ENCODE measurements at places on chromosomes 3 and 15. TPM values are rescaled to one million over a fixed set of nuclear protein-coding genes. Genes with fewer than 3 reads are reported as not detected.

- ATAC-seq: no peak
Observed at GRCh38 chr3:77329116-77329515, 289.2 kb downstream of the ROBO2 start.

DNA sequence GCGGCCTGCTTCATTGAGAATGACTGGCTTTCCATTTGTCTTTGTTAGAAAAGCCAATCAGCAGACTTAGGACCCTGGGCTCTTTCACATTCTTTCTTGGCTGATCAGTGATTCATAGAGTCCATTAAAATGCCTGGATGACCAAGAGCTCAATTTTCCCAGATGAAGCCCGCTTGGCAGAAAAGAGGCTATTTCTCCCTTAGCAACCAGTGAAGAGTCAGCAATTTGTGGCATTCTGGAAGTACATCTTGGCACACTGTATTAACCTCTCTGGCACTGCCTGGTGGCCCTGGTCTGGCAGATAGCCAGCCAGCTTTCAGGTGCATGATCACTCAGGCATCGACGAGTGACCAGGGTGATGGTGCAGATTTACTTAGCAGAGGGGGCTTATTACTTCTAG lies 145.7 kb upstream of the PLAAT1 start:
- ATAC-seq: no peak

DNA sequence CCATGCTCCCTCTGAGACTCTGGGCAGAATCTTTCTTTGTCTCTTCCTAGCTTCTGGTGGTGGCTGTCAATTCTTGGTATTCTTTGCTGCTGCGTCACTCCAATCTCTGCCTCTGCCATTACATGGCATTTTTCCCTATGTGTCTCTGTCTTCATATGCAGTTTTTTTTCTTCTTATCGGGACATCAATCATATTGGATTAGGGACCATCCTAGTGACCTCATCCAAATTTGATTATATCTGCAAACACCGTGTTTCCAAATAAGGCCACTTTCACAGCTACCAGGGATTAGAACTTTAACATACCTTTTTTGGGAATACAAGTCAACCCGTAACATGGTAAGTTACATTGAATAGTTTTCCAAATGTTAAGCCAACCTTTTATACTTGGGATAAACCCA lies 358.2 kb upstream of the FRG2C start:
- no peak for ATAC-seq

- no peak for ATAC-seq
Observed at GRCh38 chr3:19485267-19485666, 337.0 kb downstream of the KCNH8 start.

Gene CLRN1
- total RNA-seq: not detected

Gene ATR
- 42.6 TPM for total RNA-seq

DNA sequence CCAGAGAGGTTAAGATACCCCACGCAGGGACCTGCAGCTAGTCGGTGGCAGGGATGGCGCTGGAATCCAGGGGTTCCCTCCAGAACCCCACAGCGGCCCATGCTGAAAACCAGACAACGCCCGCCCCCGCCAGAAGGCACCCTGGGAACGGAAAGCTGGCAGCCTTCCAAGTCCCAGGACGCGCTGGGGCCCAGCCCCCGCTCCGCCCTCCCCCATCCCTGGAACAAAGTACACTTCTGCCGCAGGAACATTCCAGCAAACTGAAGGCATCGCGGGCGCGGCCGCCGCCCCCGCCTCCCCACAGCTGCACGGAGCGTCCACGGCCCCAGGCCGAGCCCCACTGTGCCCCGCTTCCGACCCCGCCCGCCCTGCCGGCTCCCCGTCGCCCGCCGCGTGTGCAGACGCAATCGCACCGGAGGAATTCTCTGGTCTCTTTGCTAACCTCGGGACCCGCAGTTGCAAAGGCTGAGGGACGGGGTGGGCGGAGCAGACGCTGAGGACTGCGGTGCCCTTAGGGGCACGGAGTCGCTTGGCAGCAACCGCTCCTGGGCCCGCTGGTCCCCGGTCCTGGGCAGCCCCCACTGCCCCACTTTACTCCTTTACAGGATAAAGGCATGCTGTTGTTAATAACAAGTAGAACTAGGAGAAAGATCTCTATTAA lies 44.8 kb upstream of the RNU6-1 start:
- peak; percentile 72 for ATAC-seq

DNA sequence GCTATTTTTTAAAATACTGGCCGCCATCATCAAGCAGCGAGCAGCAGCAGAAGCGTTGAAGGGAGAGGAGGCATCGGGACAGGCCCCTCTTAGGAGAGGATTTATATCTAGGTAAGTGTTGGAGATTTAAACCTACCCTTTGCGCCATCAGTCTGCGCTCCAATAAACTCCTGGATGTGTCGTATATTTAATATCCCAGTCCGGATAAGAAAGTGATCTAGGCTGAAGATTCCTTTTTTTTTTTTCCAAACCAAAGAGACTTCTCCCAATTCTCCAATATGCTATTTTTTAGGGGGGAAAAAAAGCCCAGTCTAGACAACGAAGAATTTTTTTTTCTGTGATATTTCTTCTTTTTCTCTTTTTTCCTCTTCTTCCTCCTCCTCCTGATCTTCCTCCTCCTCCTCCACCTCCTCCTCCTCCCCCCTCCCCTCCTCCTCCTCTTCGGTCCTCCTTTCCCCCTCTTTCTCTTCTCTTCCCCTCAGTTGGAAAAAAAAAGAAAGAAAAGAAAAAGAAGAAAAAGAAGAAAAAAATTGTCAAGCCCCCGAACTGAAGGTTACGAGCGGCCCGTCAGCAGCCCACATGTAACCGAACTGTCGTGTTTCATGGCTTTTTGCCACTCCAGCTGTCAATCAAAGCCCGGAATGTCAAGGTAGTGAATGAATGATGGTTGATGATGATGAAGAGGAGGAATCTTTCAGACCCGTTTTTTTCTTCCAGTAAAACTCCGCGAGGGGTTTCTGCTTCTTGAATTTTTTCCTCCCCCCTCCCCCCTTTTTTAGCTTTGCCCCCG lies 835 bp downstream of the MEIS2 start:
- ATAC-seq: no peak

DNA sequence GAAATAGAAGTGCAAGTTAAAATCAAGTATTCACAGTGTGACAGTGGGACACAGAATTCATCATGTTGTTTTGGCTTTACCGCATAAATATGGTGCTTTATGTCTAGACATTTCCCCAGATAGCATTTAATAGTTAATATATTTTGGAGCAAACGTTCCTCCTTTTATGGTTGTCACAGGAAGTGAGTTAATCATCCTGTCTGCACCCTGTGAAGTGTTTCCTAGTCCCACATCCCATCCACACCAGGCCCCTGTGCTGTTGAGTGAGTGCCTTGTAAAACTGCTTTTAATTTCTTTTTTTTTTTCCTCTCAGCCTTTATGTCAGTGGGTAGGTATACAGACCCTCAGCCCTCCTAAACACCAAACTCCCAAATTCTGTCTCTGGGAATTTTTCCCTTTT lies 393.7 kb downstream of the FEZF2 start:
- no peak for ATAC-seq

- ATAC-seq: peak; percentile 43
Observed at GRCh38 chr15:40743485-40743901, 11.6 kb downstream of the RMDN3 start.

GRCh38 chr3:23760325-23760724 lies 45.4 kb upstream of the UBE2E1 start:
- no peak for ATAC-seq

DNA sequence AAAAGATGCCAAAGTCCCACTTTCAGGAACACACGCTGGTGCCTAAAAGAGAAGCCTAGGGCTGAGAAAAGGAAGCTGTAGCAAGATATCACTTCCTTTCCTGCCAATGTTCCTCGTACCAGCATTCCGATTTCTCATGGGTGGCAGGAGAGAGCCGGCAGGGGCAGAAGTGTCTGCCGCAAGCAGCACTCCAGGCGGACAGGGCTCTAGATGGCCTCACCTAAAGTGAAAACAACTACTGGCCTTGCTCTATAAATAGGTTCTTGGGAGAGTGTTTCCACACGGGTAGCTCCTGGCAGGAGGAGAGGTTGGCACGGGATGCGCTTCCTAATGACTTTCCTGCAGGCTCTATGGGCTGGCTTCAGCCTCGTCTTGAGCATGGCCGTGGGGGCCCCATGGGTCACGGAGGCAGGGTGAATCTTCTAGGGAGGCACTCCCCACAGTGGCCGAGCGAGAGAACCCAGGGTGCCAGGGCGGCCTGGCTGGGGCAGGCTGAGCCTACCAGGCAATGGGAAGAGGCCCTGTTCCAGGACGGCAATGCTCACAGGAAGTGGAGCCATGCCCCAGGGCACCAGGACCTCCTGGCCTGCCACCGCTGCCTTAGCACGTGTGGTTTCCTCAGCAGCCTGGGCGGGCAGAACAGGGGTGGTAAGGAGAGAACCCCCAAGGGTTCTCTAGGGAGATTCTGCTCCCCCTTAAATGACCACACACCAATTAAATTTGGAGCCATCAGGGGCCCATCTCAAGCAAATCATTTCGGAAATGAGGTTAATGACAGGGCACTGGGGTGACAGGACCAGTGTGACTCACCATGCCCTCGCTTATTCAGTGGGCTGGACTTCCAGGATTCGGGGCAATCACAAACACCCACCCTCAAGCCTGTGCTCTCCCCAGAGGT lies 14.6 kb upstream of the DUSP7 start:
- peak; percentile 44 for ATAC-seq

Gene HIGD2B
- 0.32 TPM for total RNA-seq

DNA sequence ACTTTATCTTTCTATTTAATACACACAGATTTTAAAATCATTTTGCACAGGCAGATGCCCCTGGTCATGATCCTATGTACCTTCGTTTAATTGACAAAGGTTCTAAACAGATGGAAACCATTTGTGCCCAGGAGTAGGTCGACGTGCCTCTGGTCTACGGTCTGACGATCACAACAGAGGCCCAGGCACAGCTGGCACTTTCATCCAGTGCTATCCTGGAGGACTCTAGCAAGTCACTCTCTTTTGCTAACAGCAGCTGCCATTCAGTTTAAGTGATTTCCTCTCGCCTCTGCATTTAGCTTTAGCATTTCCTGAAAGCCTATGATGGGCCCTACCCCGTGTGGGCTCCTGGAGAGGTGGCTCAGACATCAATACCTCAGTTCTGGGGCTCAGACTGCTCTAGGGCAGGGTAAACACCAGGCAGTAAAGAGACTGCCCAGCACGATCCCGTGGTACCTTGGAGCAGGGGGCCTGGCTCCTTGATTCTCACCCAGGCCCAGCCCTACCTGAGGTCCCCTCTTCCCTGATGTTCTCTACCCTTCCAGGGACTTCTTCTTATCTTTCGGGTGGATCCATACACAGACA lies 83.2 kb upstream of the SNRPA1 start:
- no peak for ATAC-seq

GRCh38 chr3:176767385-176767784 lies 429.9 kb downstream of the TBL1XR1 start:
- ATAC-seq: no peak

DNA sequence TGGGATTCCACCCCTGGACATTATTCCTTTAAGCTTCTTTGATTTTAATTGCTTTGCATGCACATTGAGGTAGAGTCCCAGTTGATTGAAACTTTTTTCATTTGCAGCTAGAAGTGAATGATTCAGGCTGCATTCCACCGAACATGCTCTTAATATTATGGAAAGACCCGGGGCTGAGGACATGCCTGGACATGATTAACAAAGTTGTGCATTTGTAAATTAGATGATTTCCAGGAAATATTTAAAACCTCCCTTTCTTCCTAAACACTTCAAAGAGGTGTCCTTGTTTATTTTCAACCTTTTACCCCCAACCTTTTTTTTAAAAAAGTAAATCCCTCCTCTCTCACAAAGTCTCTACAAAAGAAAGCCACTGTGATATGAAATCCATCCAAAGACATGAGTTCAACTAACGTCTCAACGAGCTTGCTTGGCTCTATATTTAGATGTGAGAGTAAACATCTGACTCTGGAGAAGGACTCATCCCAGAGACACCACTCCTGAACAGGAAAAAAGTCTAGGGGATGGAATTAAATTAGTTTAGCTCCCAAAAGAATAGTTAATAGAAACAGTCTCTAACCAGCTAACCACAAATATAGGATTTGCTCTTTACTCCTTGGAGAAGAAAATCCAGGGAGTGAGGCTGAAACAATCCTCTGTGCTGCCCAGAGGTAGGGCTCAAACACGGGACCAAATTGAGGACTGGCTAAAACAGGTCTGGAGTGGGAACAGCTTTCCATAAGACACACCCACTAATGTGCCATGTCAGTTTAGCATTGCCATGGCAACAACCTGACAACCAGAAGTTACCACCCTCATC lies 83.1 kb downstream of the XXYLT1 start:
- no peak for ATAC-seq

Gene LRRC49
- 1.6 TPM for total RNA-seq

Gene AADACL2
- not detected for total RNA-seq

DNA sequence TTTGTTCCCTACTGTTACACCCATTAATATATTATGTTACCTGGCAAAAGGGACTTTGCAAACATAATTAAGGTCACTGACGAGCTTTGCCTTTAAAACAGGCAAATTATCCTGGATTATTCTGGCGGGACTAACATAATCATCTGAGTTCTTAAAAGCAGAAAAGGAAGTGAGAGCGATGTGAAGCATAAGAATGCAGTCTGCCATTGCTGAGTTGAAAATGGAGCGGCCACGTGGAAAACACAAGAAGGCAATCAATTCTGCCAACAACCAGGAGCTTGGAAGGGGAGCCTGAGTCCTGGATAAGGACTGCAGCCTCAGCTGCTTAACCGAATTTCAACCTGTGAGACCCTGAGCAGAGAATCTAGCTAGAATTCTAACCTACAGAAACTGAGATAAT lies 328.2 kb upstream of the WNT5A start:
- ATAC-seq: no peak

Gene KLHL6
- total RNA-seq: 39.7 TPM

Gene A4GNT
- total RNA-seq: not detected

- ATAC-seq: no peak
Observed at GRCh38 chr3:179842061-179842460, 189.2 kb downstream of the USP13 start.

- no peak for ATAC-seq
Observed at GRCh38 chr3:132900481-132900880, 137.7 kb upstream of the TMEM108 start.

GRCh38 chr15:44595656-44596510 lies 58.9 kb downstream of the EIF3J start:
- ATAC-seq: peak; percentile 76

All from activated T-helper 17 cell treated with anti-CD3 and anti-CD28 coated beads, Interleukin-2, amount 50 U/mL, for 72 hours (primary cell).